ENCODE measurements at places on chromosomes 5 and 9.

GRCh38 chr5:168413596-168413995, 72.7 kb upstream of the RARS1 start:
- no peak for DNase-seq

GRCh38 chr5:107661038-107661649, 9.6 kb downstream of the EFNA5 start:
- DNase-seq, result no peak

GRCh38 chr5:127665641-127666040, 16.8 kb downstream of the CTXN3 start:
- DNase-seq, result no peak

DNA sequence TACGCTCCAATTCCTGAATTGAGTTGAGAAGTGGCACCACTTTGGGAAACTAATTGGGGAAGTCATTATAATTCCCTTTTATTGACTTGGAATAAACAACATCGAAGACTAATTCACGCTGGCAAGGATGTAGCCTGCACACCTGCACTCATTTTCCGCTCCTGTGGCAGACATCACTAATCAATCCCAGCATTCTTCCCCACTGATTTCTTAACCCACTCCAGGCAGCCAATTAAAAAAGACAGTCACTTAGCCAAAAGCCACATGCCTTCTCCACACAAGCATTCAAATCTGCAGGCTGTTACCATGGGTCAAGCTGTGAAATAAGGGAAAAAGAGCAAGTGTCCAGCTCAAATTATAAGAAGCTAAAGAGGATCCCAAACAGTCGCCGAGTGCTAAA, 68.2 kb upstream of the HRH2 start:
- DNase-seq, result no peak

GRCh38 chr5:37771731-37772130, 68.1 kb downstream of the GDNF start:
- no peak for DNase-seq

DNA sequence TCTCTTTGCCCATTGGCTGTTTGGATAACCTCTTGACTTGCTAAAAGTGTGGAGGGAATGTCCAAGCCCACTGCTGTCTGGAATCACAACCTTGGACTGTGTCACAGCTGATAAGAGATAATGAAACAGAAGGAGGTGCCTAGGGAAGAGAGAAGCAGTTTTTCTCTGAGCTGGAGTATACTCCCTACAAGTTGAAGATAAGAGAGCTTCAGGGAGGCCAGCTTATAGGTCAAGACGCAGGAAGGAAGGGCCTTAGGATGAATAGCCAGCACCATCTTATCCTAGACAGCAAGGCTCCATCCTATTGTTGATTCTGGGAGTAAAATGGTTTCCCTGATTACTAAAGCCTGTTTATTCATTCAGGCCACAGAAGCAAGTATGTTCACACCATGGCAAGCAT, 244.7 kb downstream of the NPR3 start:
- no peak for DNase-seq

DNA sequence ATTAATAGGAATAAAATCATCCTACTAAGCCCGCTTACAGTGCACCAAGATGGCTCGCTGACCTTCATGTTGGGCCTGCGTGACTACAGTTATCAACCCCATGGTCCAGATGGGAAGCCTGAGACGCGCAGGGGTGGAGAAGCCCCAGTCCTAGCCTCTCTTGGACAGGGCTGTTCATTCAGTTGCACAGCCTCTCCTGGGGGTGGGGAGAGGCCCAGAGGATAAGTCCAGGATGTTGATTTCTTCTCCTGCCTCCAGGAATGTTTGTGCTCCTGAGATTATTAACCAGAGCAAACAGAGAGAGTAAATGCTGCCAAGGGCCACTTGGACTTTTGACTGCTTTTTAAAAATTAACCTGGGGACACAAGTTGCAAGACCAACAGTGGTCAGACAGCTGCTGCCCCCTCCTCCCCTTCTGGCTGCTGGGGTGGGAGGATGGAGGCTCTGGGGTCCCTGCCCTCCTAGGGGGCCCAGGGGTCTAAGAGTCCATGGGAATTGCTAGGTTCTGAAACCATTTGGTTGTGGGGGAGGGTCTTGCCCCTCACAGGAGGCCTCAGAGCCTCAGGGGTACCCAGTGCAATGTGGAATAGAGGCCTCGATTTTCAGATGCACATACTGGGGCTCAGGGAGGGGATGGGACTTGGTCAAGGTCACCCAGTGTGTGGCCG, 2.8 kb upstream of the AMBP start:
- no peak for DNase-seq

GRCh38 chr9:12674961-12675360, 18.2 kb upstream of the TYRP1 start:
- no peak for DNase-seq

GRCh38 chr5:40271476-40271875, 408.2 kb upstream of the PTGER4 start:
- DNase-seq, result no peak

DNA sequence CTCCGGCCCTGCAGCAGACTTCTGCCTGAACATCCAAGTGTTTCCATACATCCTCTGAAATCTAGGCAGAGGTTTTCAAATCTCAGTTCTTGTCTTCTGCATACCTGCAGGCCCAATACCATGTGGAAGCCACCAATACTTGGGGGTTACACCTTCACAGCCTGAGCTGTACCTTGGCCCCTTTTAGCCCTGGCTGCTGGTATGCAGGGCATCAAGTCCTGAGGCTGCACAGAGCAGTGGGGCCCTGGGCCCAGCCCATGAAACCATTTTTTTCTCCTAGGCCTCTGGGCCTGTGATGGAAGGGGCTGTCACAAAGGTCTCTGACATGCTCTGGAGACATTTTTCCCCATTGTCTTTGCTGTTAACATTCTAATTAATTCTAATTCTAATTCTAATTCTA, 680.6 kb downstream of the ELAVL2 start:
- DNase-seq, result no peak

- DNase-seq, result no peak
Observed at GRCh38 chr5:132074091-132074771, 642 bp downstream of the CSF2 start.

- no peak for DNase-seq
Observed at GRCh38 chr5:72651779-72652178, 144.6 kb upstream of the ZNF366 start.

DNA sequence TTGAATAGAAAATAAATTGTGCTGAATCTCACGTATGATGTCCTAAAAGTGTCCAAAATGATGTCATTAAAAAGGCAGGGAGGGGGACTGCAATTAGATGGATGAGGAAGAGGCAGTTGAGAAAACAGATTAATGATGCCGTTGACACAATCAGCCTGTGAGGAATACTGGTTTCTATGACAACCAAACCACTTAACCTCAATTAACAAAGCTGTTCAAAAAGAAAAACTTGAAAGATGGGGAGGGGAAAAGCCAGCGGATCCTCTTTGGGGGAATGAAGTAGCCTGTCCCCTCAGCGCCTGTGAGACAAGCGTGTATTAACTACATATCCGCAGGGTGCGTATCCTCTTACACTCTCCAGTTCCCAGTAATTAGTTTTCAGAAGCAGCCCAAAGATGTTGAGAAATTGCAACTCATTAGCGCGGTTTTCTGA, 160.7 kb downstream of the TTC39B start:
- DNase-seq, result peak; percentile 95

DNA sequence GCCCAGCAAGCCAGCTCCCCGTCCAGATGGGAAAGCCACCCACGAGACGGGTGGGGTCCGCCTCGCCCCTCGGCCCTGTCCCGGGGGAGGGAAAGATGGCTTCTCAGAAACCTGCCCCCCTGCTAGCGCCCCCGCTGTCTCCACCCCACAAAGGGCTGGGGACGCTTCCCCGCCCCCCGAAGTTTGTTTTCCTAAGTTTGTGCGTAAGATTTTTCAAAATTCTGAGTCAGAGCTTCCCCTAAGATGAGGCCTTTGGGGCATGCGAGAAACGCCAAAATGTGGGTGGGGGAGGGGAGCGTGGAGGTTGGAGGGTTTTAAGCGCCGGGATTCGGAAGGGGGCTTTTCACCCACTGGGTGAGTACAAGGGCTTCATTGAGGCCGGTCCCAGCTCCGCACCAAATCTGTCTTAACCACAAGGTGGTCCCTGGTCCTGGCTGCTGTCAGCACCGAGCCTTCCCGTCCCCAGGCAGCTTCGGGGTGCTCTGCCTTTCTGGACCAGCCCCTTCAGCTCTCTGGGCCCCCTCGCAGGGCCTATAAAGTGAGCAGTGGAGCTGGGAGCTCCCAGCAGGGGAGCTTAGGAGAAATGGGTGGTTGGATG, 32.3 kb downstream of the PRRX2 start:
- DNase-seq, result no peak

- no peak for DNase-seq
Observed at GRCh38 chr5:141840826-141841360, 37.3 kb downstream of the PCDH1 start.

DNA sequence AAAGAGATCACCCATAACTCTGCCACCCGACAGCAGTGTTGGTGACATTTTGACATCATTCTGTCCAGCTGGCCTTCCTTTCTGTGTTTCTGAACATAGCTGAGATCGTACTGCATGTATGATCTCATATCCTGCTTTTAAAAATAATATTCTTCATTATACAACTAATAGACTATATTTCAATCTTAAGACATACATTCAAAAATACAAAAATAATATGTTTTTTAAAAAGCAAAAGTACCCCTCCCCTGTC, 47.7 kb upstream of the RPL26L1 start:
- no peak for DNase-seq

GRCh38 chr9:841371-842209, at the start of gene DMRT1:
TSS of gene DMRT1 (plus strand) at chr9:841697. CDS start at chr9:841839, 142 bp downstream.
- peak; percentile 21 for DNase-seq

DNA sequence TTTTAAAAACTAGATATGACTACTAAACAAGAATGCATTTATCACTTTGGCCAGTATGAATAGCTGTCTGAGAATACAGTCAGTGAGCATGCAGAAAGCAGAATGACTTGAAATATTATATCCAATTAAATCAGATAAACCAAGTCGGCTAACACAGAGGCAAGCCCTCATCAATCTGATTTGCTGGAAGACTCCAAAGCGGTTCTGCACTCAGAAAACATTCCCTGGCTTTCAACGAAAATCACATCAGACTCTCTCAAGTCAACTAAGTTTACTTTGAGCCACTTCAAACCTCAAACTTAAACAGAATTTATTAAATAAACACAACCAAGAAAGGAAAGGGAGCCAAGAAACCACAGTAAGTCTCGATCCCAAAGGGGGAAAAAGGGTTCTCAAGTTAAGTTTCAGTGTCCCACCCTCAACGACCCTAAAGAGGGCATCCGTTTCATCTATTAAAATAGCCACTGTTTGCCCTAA, 1.4 kb downstream of the MYO10 start:
- DNase-seq, result no peak

GRCh38 chr9:91557327-91557726, 133.7 kb upstream of the NFIL3 start:
- no peak for DNase-seq

DNA sequence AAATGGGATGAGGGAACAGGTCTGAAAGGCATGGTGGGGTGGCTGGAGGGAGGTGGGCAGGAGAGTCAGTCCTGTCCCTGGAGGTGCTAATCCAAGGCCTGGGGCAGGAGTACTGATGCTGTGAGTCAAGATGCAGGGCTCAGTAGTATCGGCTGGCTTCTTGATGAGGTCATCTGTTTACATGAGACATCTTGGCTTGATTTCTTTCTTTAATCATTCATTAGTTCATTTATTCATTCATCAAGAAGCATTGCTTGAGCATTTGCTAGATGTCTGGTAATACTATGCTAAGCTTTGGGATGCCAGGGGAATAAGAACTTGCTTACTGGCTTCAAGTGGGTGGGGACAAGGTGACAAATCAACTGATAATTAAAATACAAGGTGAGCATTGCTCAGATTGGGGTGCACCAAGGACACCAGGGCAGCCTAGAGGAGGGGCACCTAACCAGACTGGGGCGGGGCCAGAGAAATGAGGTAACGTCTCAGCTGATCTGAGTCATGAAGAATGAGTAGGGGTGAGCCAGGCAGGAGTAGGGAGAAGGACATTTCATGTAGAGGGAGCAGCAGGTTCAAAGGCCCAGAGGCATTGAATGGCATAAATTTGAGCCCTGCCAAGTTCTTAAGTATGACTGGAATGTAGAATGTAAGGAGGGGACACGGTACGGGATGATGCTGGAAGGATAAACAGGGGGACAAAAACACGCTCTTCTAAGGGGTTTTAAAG, 88.8 kb downstream of the EGFLAM start:
- no peak for DNase-seq

DNA sequence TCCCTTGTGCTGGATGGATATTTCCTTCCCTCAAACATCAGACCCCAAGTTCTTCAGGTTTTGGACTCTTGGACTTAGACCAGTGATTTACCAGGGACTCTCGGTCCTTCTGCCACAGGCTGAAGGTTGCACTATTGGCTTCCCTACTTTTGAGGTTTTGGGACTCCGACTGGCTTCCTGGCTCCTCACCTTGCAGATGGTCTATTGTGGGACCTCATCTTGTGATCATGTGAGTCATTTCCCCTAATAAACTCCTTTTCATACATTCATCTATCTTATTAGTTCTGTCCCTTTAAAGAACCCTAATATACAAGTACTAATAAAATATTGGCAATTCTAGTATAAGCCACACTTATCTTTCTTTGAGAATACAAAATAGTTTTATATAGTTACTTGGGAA, 1078.9 kb downstream of the CDH12 start:
- no peak for DNase-seq

DNA sequence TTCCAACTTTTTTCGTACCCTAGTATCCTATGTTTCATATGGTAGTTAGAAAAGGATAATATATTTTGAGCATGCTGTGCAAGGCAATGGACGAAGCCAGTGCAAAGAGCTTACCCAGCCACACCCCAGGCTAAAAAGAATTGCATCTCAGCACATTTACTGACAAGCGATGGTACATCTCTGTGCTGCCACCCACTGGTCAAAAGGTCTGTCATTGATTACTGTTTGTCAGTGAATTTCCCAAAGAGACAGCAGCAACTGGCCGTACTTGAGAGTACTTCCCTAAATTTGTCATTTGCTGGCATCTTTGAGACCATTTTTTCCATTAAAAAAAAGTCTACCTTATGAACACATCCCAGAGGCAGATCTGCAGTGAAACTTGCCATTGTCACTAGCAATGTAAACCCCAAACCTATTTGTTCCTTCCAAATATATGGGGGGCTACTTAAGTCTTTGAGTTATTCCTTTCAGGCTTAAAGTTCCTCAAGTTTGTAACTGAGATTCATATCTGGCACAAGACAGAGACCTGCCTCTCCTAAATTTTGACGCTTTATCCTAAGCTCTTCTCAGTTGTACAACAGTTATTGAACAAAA, 184.3 kb downstream of the CTNND2 start:
- DNase-seq, result peak; percentile 42

GRCh38 chr9:37094751-37095150, 25.6 kb upstream of the ZCCHC7 start:
- no peak for DNase-seq

GRCh38 chr5:143544606-143545005, 141.1 kb upstream of the NR3C1 start:
- no peak for DNase-seq

GRCh38 chr9:72721067-72721466, 199.7 kb downstream of the TMC1 start:
- no peak for DNase-seq

DNA sequence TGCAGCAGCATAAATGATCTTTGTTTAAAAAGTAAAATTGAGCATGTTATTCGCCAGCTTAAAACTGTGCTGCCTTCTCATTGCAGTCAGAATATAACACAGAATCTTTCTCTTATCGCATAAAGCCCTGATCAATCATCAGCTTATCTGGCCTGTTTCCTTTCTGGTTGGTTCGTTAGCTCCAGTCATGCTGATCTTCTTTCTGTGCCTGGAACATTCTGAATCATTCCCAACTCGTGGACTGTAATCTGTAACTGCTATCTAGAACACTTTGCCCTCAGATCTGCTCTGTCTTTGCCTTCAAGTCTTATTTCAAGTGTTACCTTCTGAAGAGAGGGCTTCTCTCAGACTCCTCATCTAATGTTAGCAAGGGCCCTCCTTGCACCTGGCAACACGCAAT, 11.9 kb upstream of the FER start:
- DNase-seq, result no peak
